ENCODE measurements at places on chromosomes 13 and 19. TPM values are rescaled to one million over a fixed set of nuclear protein-coding genes. Genes with fewer than 3 reads are reported as not detected.

Gene PALM
- polyA plus RNA-seq, result 7.4 TPM

Gene PABPC3
- 0.10 TPM for polyA plus RNA-seq

Gene ERICH4
- not detected for polyA plus RNA-seq

Gene FLT1
- polyA plus RNA-seq, result 4.5 TPM

Gene LRP3
- polyA plus RNA-seq, result 25.7 TPM

Gene DNAAF3
- 0.34 TPM for polyA plus RNA-seq

Gene C1QTNF9B
- 1.1 TPM for polyA plus RNA-seq

Gene ZNF780A
- polyA plus RNA-seq, result 6.2 TPM

Measured in IMR-90 (cell line).